AG04449 (cell line): ENCODE measurements at places on chromosomes 1 and 21.

- DNase-seq: no peak
Observed at GRCh38 chr1:155473151-155473821, 89.3 kb downstream of the ASH1L start.

GRCh38 chr1:103265551-103265950 lies 157.2 kb upstream of the COL11A1 start:
- DNase-seq: no peak

GRCh38 chr1:229388897-229389580 lies 44.9 kb downstream of the ACTA1 start:
- peak; percentile 42 for DNase-seq

DNA sequence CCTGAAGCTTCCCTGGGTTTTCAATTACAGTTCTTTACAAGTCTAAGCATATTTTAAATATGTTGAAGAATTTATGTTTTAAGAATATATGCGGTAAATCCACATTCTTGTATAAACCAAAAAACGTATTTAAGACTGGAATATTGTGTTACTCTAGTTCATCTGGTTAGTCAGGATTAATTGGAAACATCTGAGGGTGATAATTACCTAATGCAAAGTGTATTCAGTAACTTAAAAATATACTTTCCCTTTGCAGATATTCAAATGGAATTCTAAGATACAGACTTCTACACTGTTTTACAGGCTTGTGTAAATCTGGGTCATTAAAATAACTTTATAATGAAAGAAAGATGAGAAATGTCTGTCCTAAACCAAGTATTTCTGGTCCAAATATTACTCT lies 302.0 kb downstream of the VAV3 start:
- DNase-seq: no peak

GRCh38 chr1:67078291-67078690 lies 24.3 kb upstream of the SLC35D1 start:
- no peak for DNase-seq

- DNase-seq: no peak
Observed at GRCh38 chr1:26387447-26387846, 14.9 kb upstream of the ZNF683 start.

DNA sequence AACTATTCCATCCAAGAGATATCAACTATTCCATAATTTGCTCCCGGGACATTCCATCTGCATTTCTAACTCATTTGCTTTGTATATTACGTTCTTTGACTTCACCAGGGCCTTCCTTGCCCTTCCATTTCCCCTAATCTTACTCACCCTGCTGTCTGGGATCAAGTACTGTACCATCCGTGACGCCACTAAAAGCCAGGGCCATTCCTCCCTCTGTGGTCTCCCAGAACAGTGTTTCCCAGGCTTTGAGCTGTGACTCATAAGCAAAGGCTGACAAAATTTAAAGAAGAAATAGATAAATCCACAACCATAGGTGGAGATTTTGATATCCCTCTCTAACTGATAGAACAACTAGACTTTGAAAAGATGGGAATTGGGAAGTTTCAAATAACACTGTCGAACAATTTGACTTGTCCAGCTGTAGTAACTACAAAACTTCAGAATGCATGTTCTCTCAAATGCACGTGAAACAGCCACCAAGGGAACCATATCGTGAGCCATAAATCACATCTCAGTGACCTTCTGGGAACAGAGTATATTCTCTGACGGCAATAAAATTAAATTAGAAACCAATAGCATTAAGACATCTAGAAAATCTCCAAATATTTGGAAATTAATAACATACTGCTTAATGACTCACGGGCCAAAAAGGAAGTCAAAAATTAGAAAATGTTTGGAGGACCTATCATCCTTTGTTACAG lies 501.0 kb downstream of the SETD4 start:
- DNase-seq: peak; percentile 93

- DNase-seq: no peak
Observed at GRCh38 chr1:54229281-54229891, 29.4 kb downstream of the MRPL37 start.

- no peak for DNase-seq
Observed at GRCh38 chr1:68464891-68465290, 15.1 kb upstream of the RPE65 start.

DNA sequence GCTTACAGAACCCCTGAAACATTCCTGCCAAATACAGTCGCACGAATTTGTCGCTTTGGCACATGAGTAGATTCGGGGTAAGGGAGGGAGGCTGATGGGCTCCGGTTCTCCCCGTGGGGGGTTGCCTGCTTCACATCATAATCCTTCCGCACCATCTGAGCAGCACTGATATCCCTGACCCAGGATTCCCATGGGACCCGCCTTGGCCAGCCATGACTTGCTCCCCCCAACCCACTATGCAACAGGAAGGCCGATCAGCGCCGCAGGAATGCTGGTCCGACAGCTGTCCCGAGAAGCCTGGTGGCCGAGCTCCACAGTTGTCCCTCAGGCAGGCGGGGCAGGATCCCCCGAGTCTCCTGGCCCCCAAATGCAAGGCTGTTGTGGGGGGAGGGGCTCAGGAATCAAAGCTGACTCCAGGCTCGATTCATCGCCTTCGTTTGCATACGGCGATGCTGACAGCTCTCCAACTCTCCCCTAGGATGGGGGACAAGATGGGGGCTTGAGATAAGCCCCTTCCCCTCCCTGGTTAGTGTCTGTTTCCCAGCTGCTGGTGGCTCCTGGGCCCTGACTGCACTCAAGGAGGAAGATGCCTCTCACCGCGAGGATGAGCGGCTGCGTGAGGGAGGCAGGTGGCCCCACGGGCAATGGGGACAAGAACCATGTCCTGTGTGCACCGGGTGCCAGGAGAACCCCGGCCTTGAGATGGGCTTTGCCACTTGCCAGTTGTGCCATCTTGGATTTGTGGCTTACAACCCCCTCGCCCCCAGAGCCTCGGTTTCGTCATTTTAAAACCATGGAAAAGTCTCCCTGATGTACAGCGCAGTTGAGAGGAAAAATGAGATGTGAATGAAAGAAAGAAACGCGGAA lies 9.3 kb downstream of the DRAXIN start:
- DNase-seq: no peak

GRCh38 chr1:167291539-167292185 lies 71.0 kb downstream of the POU2F1 start:
- no peak for DNase-seq

DNA sequence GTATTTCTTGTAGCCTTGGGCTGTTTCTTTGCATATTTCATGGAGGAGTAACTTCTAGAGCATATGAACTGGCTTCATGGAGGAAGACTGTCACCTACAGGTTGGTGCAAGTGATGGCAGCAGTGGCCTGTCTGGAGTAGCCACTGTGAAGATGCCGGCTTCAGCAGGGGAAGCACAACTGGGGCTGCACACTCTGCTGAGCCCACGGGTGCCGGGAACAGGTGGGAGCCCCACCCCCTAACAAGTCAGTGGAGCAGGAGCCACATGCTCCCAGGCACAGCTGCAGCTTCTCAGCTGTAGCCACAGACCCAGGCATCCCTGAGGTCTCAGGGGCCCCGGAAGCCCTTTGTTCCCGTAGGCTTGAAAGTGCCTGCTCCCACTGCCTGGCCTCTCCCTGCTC lies 43.2 kb upstream of the C1orf185 start:
- no peak for DNase-seq

- DNase-seq: no peak
Observed at GRCh38 chr1:155794605-155795245, 62.3 kb downstream of the GON4L start.

DNA sequence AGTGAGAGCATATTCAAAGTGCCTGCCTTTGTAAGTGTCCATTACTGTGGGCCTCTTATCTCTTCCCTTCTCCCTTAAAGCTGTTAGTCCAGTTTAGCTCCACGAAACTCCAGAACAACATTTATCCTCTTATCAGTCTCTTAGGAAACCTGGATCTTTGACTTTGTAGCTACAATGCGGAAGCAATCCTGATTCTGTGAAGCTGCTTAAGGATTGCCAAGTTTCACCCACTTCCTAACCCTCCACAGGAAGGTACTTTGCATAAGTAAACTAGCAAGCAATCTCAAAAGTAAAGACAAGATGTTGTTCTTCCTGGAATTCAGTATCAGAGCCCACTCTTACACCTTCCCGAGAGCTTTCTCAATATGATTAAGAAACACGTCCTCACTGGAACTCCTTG lies 164.9 kb upstream of the USP25 start:
- no peak for DNase-seq
